ENCODE measurements at places on chromosomes 7 and 10. TPM values are rescaled to one million over a fixed set of nuclear protein-coding genes. Genes with fewer than 3 reads are reported as not detected.

- no peak for DNase-seq
These were observed 40.9 kb downstream of the PRPF18 start for GRCh38 chr10:13627459-13628310.

GRCh38 chr10:86899670-86900276, 57.6 kb downstream of the MMRN2 start:
- DNase-seq, result peak; percentile 84

GRCh38 chr10:927131-927530, 4.4 kb downstream of the LARP4B start:
- peak; percentile 56 for DNase-seq

GRCh38 chr7:106609416-106609815, 51.5 kb downstream of the CCDC71L start:
- peak; percentile 92 for DNase-seq

- no peak for DNase-seq
These were observed 11.8 kb downstream of the CCSER2 start for GRCh38 chr10:84340187-84340586.

- no peak for DNase-seq
These were observed 16.6 kb downstream of the RPP30 start for GRCh38 chr10:90888387-90888786.

DNA sequence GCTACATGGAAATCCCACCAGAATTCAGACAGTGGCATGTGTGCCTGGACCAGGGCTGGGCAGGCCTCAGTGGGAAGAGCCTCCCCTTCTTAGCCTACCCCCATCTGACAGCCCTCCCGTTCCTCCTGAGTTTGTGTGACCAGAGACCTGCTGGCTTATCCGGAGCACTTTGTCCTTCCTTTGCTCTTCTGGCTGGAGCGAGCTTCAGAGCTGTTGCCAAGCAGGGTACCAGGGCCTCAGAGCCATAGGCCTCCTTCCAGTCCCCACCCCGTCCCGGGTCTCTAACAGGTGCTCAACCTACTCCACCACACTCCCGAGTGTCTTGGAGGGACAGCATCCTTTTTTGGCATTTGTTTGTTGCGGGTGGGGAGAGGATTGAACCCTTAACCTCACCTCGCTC, 26.5 kb upstream of the TRIM8 start:
- no peak for DNase-seq

GRCh38 chr7:155604504-155604997, 39.9 kb upstream of the RBM33 start:
- no peak for DNase-seq

DNA sequence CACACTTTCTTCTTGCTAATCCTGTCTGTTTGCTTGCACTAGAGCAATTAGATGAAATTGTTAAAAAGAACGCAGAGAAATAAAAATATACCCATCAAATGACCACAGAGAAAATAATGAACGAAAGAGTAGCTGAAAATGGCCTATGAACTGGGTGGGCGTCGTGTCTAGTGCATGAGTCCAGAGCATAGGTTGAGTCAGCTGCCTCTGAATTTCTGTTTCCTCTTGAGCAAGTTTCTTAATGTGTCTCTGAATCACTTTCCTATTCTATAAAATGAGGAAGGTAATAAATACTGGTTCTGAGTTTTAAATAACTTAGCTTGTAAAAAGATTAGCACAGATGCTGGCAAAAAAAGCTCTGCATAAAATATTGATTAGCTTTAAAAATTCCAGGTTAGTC, 75.0 kb downstream of the POM121L12 start:
- DNase-seq, result no peak

- peak; percentile 5 for DNase-seq
These were observed 50.9 kb downstream of the DGKB start for GRCh38 chr7:14851610-14852009.

GRCh38 chr7:133957845-133958244, 169.3 kb upstream of the LRGUK start:
- no peak for DNase-seq

DNA sequence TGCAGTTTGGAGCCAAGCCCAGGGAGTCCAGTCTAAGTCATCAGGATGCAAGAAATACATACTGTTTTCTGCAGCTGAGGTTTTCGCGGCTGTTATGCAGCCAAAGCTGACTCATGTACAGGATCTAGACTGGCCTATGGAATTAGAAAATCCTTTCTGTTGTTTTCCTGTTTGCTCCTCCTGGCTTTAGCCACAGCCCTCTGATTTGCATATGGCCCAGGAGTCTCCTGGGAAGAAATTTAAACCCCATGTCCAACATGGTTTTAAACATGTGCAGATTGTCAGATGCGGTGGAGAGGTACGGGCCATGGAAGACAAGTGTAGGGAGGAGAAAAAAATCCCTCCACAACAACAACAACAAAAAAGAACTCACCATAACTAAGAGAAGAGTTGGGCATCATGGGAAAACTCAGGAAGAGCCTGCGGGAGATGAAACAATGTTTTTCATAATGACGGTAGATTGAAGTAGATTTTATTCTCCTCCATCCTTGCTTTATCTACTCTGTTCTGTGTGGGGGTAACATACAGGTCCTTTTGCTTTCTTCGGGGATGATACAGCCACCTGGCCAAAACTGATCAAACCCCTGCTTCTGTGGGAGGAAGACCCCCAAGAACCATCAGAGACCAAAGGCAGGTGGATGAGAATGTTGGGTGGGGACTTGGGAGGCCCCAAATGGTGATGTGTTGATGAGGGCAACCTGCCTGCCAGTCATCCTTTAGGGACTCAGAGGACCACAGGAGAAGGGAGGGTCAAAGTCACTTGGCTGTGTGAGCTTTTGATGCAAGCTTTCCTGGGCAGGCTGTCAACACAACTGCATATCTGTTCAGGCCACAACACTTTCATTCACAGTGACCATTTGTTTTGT, 29.8 kb upstream of the GNA12 start:
- peak; percentile 90 for DNase-seq

GRCh38 chr10:52066383-52066782, 247.7 kb upstream of the DKK1 start:
- no peak for DNase-seq

DNA sequence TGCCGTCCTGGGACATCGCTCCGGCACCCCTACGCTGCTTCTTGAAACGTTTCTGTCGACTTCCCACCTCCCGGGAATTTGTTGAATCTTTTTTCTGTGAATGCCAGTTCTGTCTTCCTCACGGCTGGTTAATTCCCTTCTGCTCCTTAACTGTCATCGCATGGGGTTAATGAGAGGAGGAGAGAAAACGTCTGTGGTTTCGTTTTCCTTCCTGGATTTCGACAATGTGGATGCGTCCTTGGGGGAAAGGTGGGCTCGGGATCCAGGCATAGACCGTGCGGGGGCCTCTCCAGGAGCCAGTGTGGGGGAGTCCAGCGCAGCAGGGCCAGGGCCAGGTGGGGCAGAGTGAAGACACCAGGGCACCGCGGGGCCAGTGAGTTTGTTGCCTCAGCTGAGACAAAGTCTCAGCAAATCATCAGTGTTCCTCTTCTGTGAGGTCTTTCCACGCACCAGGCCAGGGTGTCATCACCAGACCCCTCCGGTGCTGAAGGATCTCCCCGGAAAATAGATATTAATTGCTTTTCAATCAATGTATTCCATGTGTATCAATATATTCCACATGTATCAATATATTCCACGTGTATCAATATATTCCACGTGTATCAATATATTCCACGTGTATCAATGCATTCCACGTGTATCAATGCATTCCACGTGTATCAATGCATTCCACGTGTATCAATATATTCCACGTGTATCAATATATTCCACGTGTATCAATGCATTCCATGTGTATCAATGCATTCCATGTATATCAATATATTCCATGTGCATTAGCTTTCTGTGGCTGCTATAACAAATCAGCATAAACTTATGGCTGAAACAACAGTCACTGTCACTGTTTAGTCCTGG, 33.7 kb upstream of the CFAP46 start:
- DNase-seq, result no peak

GRCh38 chr10:73083221-73083620, 13.4 kb downstream of the P4HA1 start:
- peak; percentile 30 for DNase-seq

GRCh38 chr7:70033226-70033625, 435.0 kb downstream of the AUTS2 start:
- DNase-seq, result no peak

- no peak for DNase-seq
These were observed 110.2 kb downstream of the MAPK8 start for GRCh38 chr10:48416584-48417232.

- no peak for DNase-seq
These were observed 78.8 kb upstream of the VOPP1 start for GRCh38 chr7:55651057-55651456.

DNA sequence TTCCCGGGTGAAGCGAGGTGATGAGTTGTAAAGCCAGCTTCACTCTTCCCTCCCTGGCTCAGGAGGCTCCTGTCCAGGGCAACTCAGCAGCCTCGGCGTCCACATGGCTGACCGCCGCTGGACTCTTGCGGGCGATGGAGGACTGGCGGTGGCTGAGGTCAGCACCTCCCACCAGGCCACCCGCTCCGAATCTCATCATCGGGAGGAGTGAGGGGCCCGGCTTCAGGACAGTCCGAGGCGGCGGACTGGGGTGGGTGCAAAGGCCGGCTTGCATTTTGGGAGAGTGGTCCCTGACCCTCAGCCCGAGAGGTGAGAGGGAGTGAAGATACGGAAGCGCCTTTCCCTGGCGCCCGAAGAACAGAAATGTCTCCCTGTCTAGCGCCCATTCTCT, 759 bp downstream of the DNAJB12 start:
- peak; percentile 48 for DNase-seq

- no peak for DNase-seq
These were observed 2.7 kb downstream of the CDK13 start for GRCh38 chr7:39952803-39953202.

GRCh38 chr10:25382029-25382810, 207.4 kb downstream of the GPR158 start:
- no peak for DNase-seq

- no peak for DNase-seq
These were observed 205.6 kb upstream of the ETV1 start for GRCh38 chr7:14195079-14195478.

DNA sequence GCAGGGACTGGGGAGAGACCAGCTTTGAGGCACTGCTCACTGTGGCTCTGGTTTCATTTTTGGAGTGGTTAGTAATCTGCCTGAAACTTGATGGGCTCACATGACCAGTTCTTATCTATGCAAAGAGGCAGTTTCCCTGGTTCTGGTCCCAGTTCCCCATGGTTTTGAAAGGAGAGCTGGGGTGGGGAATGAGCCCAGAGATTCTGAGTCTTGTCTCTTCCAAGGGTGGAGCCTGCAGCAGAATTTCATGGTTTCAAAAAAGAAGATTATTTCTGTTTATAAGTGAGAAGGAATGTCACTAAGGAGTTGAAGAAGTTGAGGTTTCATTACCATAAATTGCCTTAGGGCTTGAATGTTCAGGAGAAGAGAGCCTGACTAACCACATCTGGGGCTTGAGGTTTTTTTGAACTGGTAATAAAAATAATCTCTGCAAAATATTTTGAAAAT, 190.2 kb upstream of the HABP2 start:
- DNase-seq, result no peak

GRCh38 chr10:69934768-69935167, 117.9 kb upstream of the MACROH2A2 start:
- peak; percentile 21 for DNase-seq

OTUD1 gene
- total RNA-seq, result 8.4 TPM

FZD8 gene
- total RNA-seq, result 25.6 TPM

GPC2 gene
- total RNA-seq, result 4.4 TPM
